ENCODE measurements at places on chromosomes 7 and 10.

DNA sequence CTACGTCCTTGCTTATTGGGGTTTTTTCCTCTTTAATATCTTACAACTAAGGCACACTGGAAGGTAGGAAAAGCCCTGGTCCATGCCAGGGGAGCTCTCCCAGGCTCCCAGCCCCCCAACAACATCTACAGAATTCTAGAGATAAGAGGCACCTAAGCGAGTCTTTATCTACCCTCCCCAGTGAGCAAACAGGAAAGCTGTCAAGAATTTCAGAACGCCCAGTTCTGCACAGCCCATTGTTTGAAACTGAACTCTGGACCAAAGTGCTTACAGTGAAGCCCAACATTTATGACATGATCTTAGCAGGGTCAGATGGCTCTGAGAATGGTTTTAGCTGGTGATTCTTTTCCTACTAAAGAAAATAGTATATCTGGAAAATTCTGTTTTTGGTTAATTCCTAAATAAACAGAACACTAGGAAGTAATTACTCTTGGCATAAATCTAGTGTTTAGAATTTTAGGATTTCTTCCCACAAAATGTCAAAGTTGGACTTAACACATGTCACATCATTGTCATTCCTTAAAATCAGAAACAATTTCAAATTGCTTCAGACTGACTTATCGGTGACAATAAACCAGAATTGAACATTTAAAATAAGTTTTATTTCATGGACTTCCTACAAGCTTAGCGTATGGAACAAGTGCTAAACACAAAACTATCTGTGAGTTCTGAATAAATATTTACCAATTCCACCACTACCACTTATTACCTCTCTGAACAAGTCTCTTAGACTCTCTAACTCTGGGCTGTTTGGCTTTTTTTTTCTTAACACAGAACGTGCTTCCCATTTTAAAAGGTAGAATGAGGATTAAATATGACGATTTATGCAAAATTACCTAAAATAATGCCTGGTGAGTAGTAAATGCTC lies 31.3 kb upstream of the RNF32 start:
- no peak for DNase-seq

DNA sequence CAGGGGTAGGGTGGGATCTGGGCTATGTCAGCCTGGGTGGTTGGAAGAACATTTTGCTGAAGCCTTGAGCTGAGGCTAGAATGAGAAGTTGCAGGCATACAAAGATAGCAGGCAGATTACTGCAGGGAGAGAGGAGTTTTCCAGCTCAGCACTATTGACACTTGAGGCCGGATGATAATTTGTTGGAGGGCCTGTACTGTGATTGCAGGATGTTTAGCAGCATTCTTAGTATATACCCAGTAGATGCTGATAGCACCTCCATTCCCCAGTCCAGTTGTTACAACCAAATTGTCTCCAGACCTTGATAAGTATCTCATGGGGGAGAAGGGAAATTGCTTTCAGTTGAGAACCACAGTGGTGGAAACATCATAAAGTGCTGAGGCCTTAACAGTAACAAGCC lies 158.6 kb upstream of the CHRM2 start:
- no peak for DNase-seq

DNA sequence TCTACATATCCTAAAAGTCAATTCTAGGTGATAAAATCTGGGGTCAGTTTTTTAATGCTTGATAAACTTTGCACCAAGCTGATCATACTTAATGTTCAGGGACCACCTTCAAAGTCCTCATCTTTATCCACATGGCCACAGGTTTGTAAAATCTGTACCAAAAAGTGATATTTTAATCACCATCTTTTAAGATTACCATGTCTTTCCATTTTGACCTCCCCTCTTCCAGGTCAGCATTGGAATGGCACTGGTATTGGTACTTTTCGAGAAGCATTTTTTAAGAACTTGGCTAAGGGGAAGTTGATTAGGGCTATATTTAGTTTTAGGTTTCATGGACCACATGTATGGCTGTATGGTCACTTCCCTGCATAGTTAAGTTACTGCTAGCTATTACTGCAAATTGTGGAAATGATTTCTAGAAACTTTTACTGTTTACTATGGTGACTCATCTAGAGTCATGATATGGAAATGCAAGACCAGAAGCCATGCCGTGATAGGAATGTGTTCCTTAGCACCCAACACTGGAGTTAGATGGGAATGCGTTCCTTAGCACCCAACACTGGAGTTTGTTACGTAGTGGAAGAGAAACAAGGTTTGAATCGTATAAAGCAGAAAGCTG lies 50.8 kb upstream of the ABLIM1 start:
- no peak for DNase-seq

DNA sequence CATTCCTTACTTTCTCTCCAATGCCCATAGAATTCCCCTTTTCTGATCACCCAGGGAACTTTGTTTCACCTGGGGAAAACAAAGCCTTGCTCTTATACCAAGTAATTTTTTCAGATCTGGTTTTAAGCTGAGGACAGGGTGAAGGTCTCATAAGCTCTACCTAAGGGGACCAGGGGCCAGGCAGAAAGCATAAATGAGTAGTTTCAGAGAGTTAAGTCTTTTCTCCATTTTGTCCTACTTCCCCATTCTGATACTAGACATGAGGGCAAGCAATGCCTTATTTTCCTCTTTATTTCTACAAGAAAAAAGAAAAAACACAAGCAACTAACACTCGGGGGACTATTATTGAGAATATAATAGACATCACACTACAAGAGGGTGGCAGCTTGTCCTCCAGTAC lies 2.9 kb downstream of the AKR1D1 start:
- DNase-seq = no peak

DNA sequence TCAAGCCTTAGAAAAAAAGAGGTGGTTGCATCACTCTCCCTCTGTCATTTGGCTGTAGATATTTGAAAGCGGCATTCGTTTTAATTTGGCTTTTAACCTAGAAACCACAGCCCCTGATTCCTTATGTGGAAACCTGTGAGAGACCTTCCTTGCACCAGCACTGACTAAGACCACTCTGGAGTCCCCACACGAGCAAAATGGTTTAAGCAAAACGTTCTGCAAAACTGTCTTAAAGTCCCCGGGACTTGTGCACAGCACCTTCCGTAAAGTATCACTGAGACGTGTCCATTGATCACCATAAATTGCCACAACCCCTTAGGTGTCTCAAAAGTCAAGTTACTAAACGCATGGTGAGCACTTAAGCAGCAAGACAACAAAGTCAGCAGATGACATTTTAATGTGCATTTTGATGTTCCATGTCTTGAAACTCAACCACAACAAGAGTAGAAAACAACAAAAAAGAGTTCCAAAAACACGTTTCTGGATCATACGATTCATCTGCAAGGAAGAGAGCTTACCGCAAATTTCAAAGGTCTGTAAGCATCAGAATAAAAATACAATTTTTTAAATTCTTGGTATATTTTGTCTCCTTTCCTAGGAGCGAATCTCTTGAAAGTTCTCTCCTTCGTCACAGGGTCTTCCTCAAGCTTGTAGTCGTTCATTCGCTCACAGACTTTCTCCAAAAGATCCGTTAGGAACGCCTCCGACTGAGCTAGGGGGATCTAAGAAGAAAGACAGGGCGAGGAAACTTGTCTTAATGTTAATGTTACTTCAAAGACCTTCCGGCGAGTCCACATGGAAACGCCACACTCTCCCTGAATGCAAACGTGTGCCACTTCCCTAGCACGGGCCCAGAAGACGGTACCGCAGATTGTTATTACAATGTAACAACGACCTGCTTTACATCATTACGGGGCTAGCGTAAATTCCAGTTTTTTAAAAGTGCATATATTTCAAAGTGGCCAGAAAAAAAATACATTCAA lies 37.7 kb downstream of the CNPY1 start:
- DNase-seq = no peak

DNA sequence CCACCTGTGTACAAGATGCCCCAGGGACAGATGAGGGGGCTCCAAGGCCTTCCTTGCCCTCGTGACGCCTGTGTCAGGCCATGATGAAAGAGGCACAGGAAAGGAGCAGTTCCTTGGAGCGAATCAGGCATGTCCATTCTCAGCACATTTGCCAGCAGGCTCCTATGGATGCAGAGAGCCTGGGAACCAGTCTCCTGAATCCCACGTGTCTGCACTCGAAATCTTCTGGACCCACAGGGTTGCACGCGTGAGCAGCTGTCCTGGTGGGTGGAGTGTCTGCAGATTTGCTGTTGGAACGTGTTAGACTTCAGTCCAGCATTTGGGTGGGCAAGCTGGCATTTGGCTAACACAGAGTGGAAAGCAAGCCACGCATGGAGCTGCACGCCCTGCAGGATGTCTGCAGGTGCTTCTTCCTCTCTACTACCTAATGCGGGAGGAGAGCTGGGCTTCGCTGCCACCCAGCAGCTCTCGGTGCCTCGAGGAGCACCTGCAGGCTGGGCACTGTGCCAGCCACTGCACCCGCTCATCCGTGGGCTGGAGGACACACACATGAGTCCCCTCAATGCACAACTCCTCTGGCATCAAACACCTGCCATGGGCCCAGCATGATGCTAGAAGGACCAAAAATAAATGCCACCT lies 140.7 kb downstream of the PAXIP1 start:
- DNase-seq = no peak

GRCh38 chr10:79113827-79114226 lies 45.1 kb downstream of the ZMIZ1 start:
- no peak for DNase-seq

DNA sequence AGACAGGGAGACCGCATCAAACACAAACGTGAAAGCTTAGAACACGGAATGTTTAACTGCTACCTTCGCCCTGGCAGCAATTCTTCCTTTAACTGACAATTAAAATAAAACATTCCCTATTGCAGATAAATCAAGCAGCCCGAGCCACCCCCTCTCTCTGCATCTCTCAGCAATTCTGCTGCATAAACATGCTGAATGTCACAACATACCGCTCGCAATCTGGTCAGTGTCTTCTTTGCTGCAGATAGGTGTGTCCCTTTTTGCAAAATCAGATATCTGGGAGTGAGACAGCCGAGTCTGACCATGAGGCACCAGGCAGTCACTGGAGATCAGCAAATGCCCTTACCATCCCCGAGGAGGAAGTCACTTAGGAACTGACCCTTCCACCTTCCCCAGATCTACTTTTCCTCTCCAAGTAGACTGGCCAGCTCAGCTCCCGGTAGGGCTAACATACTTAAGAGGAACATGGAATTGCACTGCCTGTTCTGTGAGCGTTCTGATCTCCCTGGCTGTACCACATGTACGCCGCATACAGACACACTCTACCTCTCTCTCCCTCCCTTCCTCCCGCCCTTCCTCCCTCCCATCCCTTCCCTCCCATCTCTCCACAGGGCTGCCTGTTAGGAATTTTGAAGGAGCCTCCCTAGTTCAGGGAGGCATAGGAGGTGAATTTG lies at the start of gene FRMD4A:
Gene FRMD4A, minus strand, starts transcription at position 537 of the 674 bp plus-strand sequence.
- DNase-seq = no peak

GRCh38 chr7:22617166-22617565 lies 109.8 kb upstream of the IL6 start:
- no peak for DNase-seq

GRCh38 chr7:119254742-119255141 lies 1018.2 kb upstream of the KCND2 start:
- no peak for DNase-seq

GRCh38 chr7:98681951-98682350 lies 64.9 kb downstream of the NPTX2 start:
- no peak for DNase-seq

- DNase-seq = no peak
These were observed 20.5 kb downstream of the ASNS start for GRCh38 chr7:97851683-97852082.

DNA sequence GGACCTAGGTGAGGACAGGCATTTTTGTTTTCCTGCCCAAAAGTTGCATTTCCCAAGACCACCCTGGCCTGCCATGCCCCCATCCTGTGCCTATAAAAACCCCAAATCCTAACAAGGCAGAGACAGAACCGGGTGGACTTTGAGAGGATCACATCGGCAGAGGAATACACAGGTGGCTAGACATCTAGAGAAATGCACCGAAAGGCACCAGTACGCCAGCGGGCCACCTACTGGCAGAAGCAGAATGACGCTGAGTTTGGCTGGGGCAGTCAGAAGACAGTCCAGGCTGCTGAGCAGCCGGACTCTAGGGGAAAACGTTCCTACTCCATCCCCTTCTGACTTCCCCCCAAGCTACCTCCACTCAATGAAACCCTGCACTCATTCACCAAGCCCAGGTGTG lies 2.8 kb downstream of the AKR1C4 start:
- DNase-seq = no peak

DNA sequence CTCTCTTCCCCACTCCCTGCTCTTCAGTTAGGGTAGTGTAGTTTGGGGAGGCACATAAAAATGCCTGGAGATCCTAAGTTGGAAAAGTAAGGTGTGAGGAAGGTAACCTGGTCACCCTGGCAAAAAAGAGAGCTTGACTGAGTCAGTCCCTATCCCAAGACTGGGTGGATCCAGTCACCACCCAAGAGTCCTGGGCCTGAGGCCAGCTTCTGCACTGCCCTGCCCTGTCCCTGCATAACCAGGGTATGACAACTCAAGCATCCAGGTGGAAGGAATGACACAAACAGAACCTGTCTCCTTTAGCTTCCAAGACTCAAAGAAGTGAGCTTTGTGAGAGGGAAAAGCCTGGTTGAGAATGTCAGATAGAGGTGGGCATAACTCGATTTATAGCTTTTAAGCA lies 26.9 kb upstream of the SORBS1 start:
- no peak for DNase-seq

DNA sequence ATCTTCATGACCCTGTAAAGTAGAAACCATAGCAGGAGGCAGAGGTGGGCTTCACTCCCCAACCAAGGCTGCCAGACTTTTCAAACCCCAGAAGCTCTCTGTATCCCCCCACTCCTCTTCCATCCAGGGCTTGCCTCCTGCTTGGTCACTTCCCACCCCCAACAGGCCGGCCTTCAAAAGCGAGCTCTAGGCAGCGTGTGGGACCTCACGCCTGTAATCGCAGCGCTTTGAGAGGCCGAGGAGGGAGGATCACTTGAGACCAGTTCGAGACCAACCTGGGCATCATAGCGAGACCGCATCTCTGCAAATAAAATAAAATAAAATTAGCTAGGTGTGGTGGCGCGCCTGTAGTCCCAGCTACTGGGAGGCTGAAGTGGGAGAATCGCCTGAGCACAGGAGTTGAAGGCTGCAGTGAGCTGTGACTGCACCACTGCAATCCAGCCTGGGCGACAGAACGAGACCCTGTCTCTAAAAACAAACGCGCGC lies 743 bp upstream of the POR start:
- DNase-seq = no peak

- DNase-seq = no peak
These were observed 233.8 kb upstream of the NEBL start for GRCh38 chr10:21130683-21131442.
